Heart right ventricle (tissue), 16 donors: ENCODE measurements at places on chromosomes 2 and 18. TPM values are rescaled to one million over a fixed set of nuclear protein-coding genes. Genes with fewer than 3 reads are reported as not detected.
A peak's percentile ranks its signal among the peaks of the same experiment; 100 is the strongest.

PDE1A gene
- 16.8 TPM for total RNA-seq

DNA sequence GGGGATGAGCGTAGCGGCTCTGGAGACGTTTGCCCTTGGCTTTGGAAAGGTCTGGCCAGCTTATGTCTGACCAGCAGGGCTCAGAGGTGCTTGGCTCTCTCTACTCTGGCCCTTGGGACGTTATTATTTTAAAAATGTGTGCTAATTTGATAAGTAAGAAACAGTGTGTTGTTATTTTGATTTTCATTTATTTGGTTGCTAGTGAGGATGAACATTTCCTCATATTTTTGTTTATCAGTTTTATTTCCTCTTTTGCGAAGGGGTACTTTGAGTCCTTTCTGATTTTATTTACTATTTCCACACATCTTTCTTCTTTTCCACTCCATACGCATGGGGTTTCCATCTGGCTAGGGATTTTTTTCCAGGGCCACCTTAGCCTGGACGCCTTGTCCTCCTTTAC, 11.4 kb downstream of the CXCR4 start:
- no peak for DNase-seq

GRCh38 chr18:51278045-51278649, 80.7 kb upstream of the MEX3C start:
- DNase-seq = no peak

DNA sequence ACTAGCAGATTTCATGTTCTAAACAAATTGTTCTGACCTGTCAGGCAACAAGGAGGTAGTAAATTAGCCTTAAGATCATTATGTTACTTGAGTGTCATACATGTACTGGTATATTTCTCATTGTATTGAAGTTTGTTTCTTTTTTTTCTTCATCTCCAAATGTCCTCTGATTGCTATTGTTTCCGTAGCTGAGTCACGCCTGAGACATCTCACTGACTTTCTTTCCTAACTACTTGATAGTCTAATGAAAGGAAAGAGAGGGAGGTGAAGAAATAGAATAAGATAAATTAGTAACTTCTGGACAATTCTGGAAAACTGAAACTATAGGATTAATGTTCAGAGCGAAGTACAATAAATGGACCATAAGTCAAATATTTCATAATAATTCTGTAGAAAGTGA, 1049.9 kb downstream of the TSN start:
- no peak for DNase-seq

VAMP5 gene
- total RNA-seq = 33.9 TPM

DNA sequence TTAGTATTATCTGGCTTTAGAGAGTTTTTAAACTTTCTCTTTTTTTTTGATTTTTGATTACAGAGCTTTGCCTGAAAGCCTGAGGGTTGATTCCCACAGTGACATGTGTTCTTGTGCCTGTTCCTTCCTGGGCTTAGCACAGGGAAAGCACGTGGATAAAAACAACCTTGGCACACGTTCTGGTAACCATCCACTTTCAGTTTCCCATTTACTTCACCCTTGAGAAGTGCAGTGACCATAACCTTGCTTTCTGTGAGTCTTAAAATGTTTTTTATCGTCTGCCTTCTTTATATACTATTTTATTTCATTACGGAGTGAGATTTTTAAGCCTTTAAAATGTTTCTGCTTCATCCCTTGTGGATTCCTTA, 11.5 kb downstream of the CD226 start:
- DNase-seq = peak; percentile 12

- DNase-seq = no peak
These were observed 9.7 kb downstream of the OXER1 start for GRCh38 chr2:42754021-42754775.

GRCh38 chr18:29874519-29875098, 1167.9 kb downstream of the DSC3 start:
- DNase-seq = no peak

DNA sequence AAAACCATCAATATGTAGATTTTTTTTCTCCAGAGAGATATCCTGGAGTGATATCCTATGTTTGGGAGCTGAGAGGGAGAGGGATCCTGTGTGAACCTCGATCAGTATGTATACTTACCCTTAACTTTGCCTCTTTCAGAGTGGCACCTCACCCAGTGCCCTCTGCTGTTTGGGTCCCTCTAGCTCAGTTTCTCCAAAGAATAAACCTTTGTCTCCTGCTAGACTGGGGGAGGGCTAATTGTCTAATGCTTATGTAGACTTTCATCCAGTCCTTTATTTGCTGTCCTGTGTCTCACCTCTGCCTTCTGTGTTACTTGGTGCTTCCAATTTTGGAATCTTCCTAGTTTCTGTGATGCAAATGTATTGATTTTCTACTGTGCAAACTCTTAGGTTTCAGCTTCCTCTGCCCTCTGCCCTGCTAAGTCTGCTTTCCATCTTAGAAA, 48.4 kb downstream of the MTX2 start:
- DNase-seq = no peak

RBM44 gene
- total RNA-seq = 0.19 TPM

GRCh38 chr2:2853346-2853745, 522.3 kb upstream of the MYT1L start:
- no peak for DNase-seq

GRCh38 chr2:173282795-173283545, 71.7 kb upstream of the CDCA7 start:
- no peak for DNase-seq

GRCh38 chr18:62258616-62259015, 66.5 kb upstream of the TNFRSF11A start:
- DNase-seq = no peak

FAM228A gene
- 0.27 TPM for total RNA-seq

- no peak for DNase-seq
These were observed 285.4 kb downstream of the ZNF521 start for GRCh38 chr18:25066516-25066915.
